ENCODE measurements at places on chromosomes 5 and 9.
A peak's percentile ranks its signal among the peaks of the same experiment; 100 is the strongest.

- DNase-seq, result no peak
Observed at GRCh38 chr9:89998633-89999032, 393.8 kb downstream of the GADD45G start.

DNA sequence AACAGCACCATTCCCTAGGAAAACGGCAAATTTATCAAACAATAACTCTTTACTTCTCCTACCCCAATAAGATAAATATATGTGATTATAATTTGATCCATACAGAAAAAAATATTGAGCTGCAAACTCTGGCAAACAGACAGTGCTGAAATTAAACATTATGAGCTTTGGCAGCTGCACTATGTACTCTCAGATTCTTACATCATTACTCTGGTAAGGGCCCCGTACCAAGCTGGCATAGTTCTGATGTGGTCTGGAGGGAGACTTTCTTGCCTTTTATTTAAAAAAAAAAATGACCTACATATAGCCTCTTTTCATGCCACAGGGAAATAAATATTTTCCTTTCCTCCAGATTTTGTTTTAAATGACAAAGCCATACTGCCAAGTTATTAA lies 95.0 kb downstream of the NR6A1 start:
- DNase-seq, result no peak

- DNase-seq, result no peak
Observed at GRCh38 chr5:159440235-159440634, 109.9 kb upstream of the IL12B start.

GRCh38 chr5:34001241-34001841 lies 6.5 kb downstream of the AMACR start:
- peak; percentile 15 for DNase-seq

DNA sequence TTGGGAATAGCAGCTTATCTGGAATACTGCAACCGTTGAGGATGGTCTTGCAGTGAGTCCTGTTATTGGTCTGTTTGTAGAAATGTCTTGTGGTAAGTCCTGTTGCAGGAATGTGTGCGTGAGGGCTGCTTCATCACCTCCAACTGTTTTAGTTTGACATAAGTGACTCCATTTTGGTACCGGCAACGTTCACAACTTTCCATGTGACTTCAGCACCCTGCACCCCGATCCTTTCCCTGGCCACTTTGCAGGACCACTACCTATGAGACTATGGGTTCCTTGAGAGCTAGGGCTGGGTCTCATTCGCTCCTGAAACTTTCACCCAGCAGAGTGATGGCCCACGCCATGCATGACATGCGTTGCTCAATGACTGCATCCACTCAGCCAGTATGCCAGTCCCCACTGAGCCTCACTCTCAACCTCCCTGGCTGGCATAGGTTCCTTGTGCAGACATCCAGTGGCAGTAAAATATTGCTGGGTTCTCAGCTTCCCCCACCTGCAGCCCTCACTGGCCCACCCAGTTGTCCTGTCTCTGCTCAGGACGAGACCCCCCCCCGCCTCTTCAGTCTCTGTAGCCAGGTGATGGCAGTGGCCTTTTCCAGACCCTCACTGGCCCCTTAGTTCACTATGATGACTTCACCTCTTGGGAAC lies 8.0 kb downstream of the SURF6 start:
- no peak for DNase-seq

- no peak for DNase-seq
Observed at GRCh38 chr5:35046774-35047173, 975 bp downstream of the AGXT2 start.

DNA sequence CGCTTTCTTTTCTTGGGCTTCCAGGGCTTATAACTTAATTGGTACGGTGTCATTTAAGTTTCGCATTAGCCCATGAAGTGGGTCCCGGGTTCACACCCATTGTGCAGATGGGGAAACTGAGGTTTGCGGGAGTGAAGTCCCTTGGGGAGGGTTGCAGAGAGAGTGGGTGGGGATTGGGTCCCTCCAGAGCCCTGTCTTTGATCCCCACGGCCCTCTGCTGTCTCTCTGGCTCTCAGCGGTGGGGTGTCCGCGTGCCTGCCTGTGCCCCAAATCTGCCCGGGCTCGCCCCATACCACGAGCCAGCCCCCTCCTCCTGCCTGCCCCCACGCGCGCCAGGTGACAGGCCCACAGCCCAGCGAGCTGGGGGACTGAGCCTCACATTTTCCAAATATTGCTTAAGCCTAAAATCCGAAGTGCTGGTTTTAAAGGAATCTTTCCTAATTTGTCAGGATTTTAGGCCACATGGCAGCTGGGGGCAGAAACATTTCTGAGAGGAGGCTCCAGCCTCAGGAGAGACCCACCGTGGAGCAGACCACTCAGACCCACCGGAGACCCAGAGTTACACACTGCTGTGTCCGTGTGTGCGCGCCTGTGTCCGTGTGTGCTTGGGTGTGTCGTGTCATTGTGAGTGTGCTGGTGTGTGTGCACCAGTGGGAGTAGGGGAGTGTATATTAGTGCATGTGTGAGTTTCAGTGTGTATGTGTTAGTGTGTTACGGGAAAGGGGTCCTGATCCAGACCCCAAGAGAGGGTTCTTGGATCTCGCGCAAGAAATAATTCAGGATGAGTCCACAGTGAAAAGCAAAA lies 159.5 kb upstream of the IER5L start:
- DNase-seq, result no peak

DNA sequence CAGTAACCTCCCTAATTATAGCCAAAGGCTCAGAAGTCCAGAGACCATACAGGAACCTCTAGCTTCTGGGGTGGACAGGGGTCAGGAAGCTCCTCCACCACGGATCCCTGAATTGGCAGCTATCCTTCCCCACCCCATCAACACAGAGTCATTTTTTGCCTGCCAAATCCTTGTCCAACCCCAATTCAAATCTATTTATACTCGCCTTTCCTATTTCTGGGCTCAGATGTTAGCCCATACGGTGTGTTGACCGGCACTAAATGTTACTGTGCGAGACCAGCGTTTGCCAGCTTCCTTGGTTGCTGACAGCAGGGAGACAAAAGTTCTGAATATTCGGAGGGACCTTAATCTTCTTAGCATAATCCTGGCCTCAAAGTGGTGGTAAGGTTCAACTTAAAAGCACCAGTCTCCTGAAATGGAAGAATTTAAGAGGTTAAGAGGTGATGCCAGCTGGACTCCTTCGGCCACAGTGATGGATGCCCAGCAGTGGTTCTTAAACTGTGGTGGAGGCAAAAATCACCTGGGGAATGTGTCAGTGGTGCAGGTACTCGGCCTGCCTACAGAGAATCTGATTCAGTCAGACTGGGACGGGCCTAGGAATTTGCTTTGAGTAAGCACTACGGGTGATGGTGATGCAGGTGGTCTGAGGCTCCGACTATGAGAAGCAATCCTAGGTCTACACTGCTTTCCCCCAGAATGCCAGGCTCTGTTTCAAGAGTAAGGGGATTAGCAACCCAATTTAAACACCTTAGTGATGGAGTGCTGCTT lies 204.8 kb upstream of the MEF2C start:
- DNase-seq, result no peak

GRCh38 chr9:125977223-125977622 lies 230.1 kb downstream of the PBX3 start:
- DNase-seq, result no peak

GRCh38 chr9:74001382-74001781 lies 495.8 kb upstream of the RORB start:
- DNase-seq, result no peak

- no peak for DNase-seq
Observed at GRCh38 chr5:136209346-136209910, 16.5 kb upstream of the SMIM32 start.

- DNase-seq, result no peak
Observed at GRCh38 chr9:26516773-26517343, 375.7 kb downstream of the CAAP1 start.

- DNase-seq, result no peak
Observed at GRCh38 chr5:158451993-158452672, 593.2 kb upstream of the CLINT1 start.

DNA sequence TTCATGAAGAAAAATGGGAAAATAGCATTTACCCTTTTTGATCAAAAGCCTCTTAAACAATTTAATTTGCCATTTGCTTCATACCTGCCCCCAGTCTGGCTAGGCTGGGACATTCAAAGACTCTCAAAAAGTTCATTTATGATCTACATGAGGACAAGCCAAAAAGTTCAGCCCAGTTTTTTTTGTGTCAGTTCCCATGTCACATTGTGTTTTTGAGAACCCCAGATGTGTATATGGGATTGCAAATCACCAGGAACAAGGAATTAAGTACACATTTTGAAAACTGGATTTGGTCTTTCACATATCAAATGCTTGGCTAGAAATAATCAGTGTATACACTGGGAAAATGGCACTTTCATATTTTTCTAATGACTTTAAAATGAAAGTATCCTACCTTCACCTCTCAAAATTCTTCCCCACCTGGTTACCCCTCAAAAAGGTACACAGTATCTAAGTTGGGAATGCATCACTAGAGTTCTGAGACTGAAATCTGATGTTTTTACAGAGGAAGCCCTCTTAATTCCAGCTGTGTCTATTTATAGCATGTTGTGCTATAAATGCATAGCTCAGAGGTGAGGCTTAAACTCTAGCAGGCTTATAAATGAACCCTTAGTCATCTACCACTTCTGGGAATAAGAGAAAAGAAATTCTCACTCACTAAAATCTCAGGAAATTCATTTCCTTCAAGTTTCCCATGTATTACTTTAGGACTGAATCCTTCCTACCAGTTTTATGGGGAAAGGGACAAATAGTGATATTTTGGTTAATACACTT lies 9.3 kb downstream of the STOM start:
- DNase-seq, result no peak

GRCh38 chr9:86714999-86715398 lies 232.3 kb downstream of the GAS1 start:
- DNase-seq, result no peak

- no peak for DNase-seq
Observed at GRCh38 chr9:14932231-14932630, 22.0 kb upstream of the FREM1 start.

DNA sequence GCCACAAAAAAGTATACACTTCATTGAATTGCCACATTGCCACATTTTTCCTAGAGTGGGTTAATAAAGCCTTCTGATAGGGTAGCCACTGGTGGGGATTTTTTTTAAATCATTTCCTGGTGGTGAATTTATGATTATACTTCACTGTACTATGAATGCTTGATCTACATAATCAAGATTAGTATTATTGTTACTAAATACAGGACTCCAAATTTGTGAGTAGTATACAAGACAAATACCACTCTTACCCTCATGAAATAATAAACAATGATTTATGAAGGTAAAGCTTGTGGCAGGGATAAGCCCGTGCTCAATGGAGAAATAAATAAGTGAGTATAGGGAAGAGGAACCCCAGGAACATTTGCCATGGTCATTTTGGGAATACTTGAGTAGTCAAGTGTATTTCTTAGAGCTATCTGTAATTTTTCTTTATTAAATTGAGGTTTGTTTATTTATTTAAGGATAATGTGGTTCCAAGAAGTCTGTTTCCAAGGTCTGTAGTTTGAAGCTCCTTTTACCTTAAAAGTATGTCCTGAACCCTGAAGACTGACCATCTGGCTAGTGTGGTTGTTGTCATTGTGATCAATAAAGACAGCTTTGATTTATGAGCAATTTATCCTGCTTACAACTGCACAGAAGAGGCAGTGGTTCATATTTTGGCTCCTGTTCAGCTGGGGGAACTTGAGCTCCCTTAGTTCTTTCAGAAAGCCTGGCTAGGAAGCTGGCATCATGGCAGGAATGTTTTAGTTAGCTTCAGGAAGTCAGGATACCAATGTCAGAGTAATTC lies 118.6 kb downstream of the ZSWIM6 start:
- DNase-seq, result no peak

- no peak for DNase-seq
Observed at GRCh38 chr5:120454094-120454798, 9.9 kb upstream of the PRR16 start.

DNA sequence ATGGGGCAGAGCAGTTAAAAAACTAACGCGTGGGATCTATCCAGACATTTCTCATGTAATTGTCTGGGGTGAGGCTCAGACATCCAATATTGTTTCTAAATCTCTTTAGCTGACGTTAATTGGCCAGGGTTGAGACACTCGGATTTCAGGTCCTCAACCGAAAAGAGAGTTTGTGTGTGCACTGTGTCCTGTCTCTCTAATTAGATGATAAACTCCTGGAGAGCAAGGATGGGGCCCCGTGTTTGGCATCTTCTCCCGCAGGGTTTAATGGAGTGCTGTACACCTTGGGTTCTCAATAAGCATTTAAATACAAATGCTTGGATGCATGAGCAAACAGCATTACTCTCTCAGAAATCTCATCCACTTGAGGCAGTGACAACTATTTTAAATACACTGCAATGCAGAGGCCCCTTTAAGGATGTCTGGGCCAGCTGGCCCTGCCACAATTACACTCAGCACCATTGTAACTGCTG lies 139.6 kb downstream of the MTX3 start:
- DNase-seq, result no peak

DNA sequence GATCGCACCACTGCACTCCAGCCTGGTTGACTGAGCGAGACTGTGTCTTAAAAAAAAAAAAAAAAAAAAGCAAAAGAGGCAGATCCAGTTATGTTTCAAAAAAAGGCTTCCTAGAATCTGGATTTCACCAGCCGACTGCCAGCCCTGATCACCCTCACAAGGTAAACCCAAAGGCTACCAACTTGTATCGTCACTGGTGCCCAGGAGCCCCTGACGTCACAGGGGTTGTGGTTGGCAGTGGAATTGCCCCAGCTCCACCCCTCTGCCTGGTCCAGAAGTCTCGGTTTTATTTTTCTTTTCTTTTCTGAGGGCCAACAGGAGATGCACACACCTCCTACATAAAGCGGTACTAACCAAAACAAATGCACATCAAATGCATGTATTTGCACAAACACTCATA lies 6.0 kb upstream of the LMX1B start:
- no peak for DNase-seq

- DNase-seq, result no peak
Observed at GRCh38 chr5:135217669-135218485, 181.2 kb downstream of the MACROH2A1 start.

GRCh38 chr5:154707641-154708040 lies 47.5 kb upstream of the LARP1 start:
- no peak for DNase-seq

GRCh38 chr9:105127863-105128220 lies 116.6 kb upstream of the SLC44A1 start:
- no peak for DNase-seq

GRCh38 chr5:140556438-140556837 lies 835 bp downstream of the SRA1 start:
- DNase-seq, result no peak

DNA sequence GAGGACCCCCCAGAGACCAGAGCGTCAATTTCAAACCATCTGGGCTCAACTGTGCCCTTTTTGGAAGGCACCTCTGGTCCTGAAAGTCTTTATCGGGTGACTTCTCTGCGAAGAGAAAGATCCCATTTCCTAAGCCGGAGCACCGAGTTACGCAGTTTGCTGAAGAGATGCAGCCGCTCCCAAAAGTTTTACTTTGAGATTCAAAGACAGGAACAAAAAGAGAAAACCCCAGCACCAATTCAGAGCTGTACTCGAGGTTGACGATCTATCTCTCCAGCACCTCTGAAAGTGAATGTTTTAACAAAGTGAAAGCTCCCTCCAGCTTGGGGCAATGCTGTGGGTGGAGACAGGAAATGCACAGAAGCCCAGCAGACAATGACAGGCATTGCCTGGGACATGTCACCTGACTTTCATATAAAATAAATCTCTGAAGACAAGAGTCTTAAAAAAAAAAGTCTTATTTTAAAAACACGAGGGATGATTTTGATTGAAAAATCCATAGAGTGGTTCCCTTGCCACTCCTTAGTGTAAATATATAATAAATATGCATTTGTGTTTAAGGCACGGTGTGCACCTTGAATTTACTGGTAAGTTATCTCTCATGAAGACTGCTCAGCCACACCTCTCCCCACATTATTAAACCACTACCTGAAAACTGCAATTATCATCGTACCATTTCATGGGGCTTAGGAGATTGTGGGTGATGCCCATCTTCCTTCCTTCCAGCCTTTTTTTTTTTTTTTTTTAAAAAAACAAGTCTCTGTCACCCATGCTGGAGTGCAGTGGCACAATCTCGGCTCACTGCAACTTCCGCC lies 79.9 kb downstream of the FNBP1 start:
- DNase-seq, result no peak

Data from caudate nucleus (tissue), 63 donors.